ENCODE measurements at places on chromosomes 16 and 17. TPM values are rescaled to one million over a fixed set of nuclear protein-coding genes. Genes with fewer than 3 reads are reported as not detected.

- DNase-seq = no peak
Observed at GRCh38 chr17:69497161-69497560, 82.7 kb downstream of the MAP2K6 start.

The UTS2R gene
- 0.27 TPM for total RNA-seq

The SOX9 gene
- total RNA-seq = 1.2 TPM

DNA sequence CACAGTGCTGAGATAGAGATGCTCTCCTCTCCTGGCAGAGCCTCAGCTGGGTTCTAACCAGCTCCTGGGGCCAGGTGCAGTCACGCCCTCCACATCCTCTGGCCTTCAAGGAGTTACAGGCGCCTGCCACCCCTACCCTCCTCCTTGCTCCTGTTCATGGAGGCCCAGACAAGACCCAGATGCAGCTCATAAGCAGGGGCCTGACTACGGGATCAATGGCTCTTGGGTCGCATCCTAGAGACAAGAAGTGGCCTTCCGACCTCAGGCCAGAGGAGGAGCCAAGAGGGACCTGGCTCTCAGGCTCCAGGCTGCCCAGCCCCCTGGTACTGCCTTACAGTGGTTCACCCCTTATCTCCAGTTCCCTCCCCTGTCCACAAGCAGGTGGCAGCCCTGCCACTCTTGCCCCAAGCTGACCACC lies 23.0 kb downstream of the ARHGAP27 start:
- no peak for DNase-seq

DNA sequence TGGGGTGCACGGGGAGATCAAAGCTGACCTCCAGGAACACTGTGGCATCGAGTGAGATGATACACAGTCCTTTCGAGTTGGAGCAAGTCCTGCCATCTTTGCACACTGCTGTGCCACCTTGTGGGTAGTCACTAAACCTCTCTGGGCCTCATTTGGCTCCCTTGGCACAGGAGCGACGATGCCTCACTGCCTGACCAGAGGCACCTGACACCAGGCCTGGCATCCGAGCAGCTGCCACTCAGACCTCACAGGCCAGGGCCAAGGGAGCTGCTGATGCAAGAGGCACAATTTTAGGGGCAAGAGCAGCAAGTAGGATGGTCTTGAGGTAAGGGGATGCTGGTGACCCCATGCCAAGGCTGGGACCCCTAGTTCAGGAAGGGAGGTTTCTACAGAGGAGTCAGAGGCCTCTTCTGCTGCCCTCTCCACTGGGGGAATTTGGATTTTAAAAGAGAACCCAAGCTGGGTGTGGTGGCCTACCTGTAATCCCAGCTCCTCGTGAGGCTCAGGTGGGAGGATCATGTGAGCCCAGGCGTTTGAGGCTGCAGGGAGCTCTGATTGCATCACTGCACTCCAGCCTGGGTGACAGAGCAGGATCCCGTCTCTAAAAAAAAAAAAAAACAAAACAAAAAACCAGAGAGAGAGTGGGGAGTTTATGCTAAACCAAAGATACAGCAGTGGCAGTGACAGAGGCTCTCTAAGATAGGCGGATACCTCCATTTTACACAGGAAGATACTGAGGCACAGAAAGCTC lies 6.7 kb upstream of the ADGRG1 start:
- DNase-seq = no peak
